ENCODE measurements at places on chromosomes 1 and 21.

DNA sequence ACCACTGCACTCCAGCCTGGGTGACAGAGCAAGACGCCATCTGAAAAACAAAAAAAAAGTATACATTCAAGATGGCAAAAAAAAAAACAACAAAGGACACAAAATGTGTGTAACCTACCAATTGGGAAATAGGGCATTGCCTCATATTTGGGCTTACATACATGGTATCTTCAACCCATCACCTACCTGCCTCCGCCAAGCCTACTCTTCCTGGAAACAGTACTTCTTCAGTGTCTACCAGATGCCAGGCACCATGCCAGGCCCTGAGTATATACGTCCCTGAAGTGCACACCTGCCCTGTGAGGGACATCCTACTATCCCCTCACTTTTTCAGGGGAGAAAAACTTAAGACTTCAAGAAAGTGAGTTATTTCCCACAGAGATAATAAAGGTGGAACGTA lies 160.2 kb downstream of the TOMM20 start:
- DNase-seq = no peak

GRCh38 chr1:166999500-167000055 lies 10.5 kb downstream of the MAEL start:
- DNase-seq = no peak

GRCh38 chr1:209774592-209774991 lies 9.8 kb downstream of the C1orf74 start:
- DNase-seq = no peak

GRCh38 chr1:54549181-54549924 lies 1.3 kb downstream of the ACOT11 start:
- no peak for DNase-seq

DNA sequence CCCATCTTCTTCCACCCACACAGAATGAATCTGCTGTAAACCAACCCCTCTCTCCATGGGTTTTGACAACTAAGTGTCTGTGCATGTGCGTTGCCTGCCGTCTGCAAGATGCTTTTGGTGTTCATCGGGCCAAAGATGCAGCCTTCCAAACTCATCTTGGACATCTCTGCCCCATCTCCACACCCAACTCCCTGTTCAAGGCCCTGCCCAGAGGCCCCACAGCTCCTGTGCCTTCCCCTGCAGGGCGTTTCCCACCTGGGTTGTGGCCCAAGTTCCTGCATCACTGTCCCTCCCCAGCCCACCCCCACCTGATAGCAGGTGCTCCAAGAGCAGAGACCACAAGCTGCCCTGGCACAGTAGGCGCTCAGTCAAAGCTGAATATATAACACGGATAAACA lies 103.2 kb downstream of the BCAR3 start:
- no peak for DNase-seq

DNA sequence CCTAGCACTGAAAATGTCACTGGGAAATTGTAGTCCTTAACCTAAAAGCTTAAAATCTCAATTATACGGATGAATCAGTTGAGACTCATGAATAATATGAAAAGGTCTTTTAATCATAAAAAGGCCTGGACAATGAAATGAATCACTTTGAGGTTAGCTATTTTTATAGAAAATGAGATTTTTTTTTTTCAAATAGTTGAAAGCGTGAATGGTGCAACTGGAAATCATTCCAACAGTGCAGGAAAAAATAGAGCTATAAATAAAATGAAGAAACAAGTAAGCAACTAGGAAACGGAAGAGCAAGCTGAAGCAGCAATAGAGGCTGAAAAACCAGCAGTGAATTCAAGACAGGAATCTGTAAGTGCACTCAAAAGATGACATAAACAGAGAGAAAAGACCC lies 142.9 kb downstream of the BACH1 start:
- no peak for DNase-seq

DNA sequence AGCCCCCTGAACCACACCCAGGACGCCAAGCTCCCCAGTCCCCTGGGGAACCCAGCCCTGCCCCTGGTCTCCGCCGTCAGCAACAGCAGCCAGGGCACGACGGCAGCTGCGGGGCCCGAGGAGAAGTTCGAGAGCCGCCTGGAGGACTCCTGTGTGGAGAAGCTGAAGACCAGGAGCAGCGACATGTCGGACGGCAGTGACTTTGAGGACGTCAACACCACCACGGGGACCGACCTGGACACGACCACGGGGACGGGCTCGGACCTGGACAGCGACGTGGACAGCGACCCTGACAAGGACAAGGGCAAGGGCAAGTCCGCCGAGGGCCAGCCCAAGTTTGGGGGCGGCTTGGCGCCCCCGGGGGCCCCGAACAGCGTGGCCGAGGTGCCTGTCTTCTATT lies 42.7 kb upstream of the ARHGEF16 start:
- DNase-seq = no peak

GRCh38 chr1:15963363-15963967 lies 12.4 kb downstream of the ZBTB17 start:
- DNase-seq = no peak

GRCh38 chr21:17537299-17537698 lies 24.5 kb downstream of the CXADR start:
- DNase-seq = no peak

DNA sequence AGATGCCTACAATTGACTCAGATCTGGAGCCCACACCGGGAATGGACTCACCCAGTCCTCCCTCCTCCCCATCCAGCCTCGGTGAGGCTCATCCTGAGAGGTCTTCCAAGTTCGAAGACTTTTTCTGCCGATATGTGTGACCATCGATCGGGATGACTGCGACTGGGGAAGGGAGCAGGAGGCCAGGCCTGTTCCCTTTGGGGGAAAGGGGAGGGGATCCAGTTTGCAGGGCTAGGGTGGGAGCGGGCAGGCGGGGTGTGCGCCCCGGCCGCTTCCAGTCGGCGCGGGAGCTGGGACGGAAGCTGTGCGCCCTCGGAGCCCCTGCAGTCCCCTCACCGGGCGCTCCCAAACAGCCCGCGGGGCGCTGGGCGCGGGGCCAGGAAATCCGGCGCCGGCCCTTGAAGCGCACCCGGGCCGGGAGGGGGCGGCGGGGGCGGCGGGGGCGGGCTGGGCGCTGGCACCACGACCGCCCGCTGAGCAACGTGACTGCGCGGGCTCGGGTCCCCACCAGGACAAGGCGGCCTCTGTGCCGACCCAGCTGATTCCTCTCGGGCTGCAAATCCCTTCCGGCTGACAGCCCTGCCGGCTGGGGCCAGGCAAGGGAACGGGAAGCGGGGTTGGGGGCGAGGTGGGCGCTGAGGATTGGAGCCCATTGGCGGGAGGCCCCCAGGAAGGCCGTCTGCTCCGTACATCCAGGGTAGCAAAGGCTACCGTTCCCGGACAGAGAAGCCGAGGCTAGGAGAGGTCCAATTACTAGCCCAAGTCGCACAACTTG lies 103.9 kb downstream of the EBNA1BP2 start:
- DNase-seq = peak; percentile 27

DNA sequence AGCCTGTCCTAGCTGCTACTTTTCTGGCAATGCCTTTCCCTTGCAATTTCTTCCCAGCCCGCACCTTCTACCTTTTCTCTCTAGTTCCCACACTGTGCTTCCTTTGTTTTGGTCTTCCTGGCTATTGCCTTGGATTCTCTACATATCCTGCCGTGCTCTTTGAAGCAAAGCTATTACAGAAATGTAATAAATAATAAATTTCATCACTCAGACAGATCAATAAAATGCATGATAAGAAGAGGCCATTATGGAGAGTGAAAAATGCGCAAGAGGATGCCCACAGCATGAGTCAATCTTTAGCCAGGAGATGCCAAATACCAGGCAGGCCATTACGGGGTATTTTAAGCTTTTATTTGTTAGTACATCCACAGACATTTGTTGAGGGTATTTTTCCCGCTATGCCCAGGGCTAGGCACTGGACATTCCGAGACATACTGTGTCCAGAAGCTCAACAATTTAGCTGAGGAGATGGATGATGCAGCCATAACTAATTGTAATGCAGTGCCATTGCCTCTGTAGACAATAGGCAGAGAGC lies 163.6 kb downstream of the ST6GALNAC3 start:
- DNase-seq = no peak

DNA sequence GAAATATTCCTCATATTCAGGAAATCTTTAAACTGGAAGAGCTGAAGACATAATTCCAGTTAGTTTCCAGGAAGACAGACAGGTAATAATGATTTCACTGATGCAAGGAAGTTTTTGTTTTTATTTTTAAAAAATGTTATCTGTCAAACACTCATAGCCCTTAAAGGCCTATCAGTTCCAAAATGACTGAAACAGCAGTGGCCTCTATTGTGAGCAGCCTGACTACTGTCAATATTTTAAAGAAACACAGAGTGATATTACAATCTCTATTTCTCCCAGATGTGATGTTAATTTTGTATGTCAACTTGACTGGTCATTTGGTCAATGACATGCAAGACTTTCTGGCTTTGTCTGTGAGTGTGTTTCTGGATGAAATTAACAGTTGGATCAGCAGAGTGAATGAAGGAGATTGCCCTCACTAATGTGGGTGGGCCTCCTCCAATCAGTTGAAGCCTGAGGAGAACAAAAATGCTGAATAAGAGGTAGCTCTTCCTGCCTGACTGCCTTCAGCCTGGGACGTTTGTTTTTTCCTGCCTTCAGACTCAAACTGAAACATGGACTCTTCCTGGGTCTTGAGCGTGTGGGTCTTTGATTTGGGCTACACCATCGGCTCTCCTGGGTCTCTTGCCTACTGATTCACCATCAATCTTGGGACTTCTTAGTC lies 31.3 kb upstream of the SLC30A10 start:
- DNase-seq = no peak

GRCh38 chr1:192595299-192595698 lies 19.7 kb downstream of the RGS1 start:
- DNase-seq = no peak

GRCh38 chr1:198467342-198467741 lies 73.1 kb downstream of the ATP6V1G3 start:
- DNase-seq = no peak

DNA sequence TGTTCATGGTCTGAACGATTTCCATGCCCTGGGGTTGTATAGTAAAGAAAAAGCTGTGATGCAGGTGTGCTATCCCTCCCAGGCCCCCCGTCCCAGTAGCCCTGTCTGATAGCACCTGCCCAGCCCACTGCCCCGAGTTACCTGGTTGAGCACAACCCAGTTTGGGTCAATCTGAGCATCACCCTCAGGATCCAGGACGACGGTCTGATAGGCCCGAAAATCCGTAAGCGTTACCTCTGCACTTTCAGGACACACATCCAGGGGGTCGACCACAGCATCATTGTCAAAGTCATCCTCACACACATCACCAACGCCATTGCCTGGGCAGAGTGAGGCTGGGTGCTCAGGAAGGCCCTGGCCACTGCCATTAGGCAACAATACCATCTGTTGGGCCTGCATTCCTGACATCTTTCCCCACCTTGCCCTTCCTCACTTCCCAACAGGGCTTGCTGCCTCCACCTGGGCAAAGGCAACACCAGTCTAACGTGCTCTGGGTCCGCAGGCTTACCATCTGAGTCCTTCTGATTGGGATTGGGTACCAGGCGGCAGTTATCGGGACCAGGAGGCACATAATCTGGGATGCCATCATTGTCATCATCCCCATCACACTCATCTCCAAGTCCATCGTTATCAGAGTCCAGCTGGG lies 9.7 kb downstream of the THBS3 start:
- DNase-seq = no peak

- DNase-seq = no peak
These were observed 37.0 kb downstream of the COQ8A start for GRCh38 chr1:226976978-226977642.

DNA sequence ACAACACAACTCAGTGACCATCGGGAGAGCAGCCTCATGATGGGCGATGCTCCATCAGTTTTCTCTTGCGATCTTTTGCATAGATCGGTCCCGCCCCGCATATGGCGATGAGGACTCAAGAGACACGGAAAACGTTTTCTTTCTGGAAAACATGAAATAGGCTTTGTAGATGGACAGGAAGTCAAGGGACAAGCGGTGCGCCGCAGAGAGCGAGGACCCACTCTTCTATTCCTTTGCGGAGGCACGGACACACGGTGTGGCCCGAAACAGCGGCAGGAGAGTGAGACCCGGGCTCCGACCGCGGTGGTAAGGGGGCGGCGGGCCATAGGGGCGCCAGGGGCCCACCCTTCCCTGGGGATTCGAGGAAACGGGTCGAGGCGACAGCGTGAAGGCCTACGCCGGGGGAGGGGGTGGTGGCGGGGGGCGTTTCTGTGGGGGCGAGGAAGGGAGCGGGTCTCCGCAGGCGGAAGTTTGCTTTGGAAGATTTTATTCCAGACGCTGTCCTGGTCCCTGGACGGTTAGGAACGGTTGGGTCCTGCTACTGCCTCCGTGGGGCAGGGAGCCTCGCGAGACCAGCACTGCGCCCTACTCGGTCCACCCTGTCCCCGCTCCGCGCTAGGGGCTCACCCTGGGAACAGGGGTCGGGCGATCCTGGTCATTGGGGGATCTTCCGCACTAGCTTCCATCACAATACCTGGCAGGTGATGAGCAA lies 796 bp upstream of the TDRKH start:
- DNase-seq = no peak

GRCh38 chr1:89605692-89606091 lies 27.2 kb upstream of the LRRC8C start:
- DNase-seq = no peak

DNA sequence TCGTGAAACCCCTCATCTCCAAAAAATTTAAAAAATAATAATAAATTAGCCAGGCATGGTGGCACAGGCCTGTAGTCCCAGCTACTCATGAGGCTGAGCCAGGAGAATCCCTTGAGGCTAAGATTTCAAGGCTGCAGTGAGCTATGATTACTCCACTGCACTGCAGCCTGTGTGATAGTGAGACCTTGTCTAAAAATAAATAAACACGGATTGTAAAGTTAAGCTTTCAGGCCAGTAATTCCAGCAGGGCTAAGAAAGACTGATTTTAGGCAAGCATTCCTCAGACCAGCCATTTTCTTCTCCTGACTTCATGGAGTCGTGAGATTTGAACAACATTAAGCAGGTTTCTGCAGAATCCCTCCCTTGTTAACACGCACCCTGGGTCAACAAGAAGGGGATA lies 77.2 kb upstream of the EFHD2 start:
- no peak for DNase-seq

GRCh38 chr21:27498025-27498424 lies 531.1 kb upstream of the ADAMTS5 start:
- DNase-seq = no peak

DNA sequence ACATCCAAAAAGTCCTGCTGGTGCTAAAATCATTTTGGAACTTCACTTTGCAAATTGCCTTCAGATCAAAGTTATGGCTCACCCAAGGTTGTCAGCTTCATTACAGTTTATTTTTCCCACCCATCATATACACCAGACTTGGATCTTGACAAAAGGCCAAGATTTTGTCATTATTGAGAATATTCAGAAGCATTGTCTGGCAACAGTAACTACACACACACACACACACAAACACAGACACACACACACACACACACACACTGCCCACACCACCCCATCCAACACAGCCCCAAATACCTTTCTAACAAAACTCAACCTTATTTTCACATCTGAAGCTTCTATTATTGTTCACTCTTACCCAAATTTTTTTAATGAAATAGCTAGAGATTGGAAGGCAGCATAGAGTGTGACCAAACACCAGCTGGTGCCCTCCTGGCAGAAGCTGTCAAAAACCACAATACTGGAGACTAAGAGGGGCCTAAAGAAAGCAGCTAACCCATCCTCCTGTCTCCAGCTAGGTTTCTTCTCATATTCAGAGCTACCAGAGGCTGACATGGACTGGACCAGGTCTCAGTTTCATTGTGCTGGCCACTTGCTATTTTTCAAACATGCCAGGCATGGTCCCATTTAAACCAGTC lies 139.1 kb upstream of the ZC3H11B start:
- no peak for DNase-seq
